NT2/D1 (cell line): ENCODE measurements at places on chromosomes 5 and 9.

DNA sequence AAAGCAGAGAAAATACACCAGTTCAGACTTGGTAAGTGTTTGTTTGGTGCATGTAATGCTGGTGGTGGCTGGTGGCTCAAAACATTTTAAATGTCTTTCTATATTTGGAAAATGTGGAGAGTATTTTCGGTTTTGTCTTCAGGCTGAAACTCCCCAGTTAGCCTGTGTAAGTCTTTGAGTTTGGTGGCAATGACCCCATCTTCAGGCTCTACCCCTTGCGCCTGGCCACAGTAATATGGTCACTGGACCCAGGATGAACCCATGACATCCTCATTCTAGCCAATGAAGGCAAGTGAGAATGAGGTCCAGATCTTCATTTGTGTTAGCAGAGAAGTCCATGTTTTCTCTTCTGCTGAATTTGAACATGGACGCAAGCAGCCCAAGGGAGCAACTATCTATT is 422.6 kb downstream of the BRINP1 start:
- DNase-seq, result no peak

DNA sequence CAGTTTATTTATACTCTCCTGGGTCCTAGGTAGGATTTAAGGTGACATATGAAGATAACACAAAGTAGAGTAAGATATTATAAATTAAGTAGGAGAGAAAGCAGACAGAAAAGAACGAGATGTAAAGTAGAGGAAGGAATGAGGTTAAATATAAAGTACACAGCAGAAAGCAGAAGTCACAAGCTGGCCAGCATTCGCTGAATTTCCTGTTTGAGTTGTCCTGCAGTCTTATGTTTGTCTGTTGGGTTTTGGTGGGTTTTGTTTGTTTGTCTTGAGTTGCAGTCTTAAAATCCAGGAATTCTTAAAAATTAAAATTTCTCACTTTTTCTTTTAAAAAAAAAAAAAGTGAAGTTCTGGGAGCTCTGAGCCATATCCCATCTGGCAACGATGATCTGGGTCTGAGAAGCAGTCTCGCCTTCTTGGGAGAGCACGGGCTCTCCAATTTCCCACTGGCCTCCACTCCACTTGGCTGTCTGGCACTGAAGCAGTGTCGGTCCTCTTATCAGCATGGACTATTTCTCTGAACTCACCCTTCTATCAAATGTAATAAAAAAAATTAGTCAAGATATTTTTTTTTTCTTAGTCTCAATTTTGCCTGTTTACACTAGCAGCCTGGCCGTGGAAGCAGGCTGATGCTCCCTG is 2.0 kb downstream of the S100Z start:
- DNase-seq, result no peak

- DNase-seq, result no peak
Observed at GRCh38 chr5:38307845-38308244, 49.5 kb downstream of the EGFLAM start.

DNA sequence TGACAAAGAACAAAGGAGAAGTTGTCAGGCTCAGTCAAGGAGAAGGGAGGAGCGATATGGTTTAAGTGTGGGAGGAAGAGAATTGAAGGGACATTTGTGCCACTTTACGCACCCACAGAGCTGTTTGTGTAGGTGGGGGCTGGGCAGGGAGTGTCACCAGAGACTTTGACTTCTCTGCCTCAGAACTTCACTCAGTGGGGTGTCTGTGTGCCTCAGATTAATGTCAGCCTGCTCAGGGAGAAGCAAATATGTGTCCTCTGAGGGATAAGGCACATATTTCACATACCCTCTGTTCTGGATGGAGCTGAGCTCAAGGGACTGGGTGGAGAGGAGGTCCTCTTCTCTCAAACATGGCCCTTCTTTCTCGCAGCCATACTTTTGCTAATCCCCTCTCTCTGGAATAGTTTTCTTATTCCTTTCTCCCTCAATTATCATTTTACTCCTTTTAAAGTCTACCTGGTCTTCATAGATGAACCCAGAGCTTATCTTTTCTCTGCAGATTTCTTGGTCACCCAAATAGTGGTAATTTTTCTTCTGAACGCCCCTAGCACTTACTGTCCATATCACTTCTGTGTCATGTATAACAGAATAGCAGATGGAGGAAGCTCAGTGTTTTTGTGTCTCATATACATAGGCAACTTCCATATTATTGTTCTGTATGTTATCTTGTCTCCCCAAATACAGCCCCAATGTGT is 77.0 kb downstream of the IQGAP2 start:
- no peak for DNase-seq

DNA sequence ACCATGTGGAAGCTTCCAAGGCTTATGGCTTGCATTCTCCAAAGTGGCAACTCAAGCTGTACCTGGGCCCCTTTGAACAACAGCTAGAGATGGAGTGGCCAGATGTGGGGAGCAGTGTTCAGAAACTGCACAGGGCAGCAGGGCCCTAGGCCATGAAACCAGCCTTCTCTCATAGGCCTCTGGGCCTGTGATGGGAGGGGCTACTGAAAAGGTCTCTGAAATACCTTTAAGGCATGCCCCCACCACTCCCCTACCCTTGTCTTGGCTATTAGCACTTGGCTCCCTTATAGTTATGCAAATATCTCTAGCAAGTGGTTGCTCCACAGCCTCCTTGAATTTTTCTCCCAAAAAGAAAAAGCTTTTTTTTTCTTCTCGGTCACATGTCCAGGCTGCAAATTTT is 1014.6 kb downstream of the DTWD2 start:
- peak; percentile 40 for DNase-seq

- DNase-seq, result peak; percentile 78
Observed at GRCh38 chr5:149063017-149063687, at the start of gene SH3TC2. Gene SH3TC2 (minus strand): TSS chr5:149063062. CDS start chr5:149063022, 40 bp downstream.

GRCh38 chr5:170745481-170746071 is 37.9 kb upstream of the GABRP start:
- DNase-seq, result peak; percentile 79

DNA sequence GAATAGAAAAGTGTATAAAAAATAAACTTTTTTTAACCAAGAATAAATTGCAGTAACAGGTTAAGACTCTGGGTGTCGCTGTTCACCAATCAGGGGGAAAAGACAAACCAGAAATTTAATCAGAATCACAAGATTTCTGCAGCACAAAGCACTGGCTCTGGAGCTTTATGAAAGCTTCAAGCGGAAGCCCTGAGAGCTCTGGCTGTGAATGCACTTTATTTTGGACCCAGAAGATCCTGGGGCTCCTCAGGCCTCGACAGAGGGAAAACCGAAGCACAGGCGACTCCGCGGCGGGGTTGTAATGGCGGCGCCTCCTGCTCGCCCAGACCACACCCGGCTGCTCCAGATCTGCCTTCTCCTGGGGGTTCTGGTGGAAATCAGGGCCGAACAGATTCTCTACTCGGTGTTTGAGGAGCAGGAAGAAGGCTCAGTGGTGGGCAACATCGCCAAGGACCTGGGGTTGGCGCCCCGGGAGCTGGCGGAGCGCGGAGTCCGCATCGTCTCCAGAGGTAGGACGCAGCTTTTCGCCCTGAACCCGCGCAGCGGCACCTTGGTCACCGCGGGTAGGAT is at the start of gene PCDHGA4:
Gene PCDHGA4 (plus strand): TSS at position 122 of the 570 bp plus-strand sequence. CDS start 87 bp downstream, at position 209.
- DNase-seq, result no peak

DNA sequence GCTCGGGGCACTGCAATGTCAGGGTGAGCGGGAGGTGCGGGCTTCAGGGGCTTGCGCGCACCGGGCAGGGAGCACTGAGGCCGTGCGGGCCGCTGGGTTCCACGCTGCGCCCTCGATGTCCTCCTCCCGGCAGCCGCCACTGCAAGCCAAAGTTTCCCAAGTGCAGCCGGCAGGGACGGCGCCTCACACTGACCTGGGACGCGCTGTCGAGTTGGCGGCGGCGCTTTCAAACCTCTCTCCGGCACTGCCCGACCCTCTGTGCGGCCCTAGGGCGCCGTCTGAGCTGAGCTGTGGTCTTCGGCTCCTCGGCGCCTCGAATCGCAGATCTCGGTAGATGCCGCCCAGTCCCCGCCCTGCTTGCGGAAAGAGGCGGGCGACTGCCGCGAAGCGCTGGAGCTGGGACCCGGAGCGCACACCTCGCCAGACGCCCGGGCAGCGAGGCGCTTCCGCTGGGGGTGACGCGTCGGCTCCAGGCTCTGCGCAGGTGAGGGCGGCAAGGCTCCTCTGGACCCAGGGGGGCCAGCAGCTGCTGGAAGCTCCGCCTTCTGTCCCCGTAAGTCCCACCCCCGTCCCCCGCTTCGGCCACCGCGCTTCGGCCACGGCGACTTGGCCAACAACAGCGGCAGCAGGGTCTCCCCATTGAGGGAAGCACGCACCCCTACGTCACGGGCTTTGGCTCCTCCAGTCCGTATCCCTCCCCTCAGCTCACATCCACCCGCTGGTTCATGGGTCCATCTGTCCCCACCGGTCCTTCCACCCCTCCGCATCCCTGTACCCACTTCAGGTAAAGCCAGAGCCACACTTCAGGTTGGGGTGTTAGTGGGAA is at the start of gene ANKRD34B:
Gene ANKRD34B (minus strand): TSS at position 320 of the 826 bp plus-strand sequence. CDS start 10,261 bp downstream, outside the sequence.
- no peak for DNase-seq

GRCh38 chr9:92414566-92414965 is 9.7 kb downstream of the OMD start:
- DNase-seq, result no peak

DNA sequence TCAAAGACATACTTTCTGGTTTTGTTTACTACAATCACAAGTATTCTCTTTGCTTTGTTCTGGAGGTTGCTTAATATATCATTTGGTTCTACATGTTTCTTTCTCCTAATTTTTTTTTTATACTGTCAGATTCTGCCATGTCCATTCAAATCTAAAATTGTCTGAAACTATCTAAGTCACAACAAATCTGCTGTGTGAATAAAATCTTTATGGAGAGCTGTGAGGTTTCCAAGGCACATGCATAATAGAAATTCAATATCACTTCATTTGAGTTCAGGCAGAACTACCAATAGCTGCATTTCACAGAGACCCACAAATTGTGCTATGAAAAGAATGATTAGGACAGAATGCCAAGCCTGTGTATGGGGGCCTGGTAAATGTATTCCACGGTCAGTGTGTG is 346.9 kb upstream of the ARRDC3 start:
- DNase-seq, result no peak

DNA sequence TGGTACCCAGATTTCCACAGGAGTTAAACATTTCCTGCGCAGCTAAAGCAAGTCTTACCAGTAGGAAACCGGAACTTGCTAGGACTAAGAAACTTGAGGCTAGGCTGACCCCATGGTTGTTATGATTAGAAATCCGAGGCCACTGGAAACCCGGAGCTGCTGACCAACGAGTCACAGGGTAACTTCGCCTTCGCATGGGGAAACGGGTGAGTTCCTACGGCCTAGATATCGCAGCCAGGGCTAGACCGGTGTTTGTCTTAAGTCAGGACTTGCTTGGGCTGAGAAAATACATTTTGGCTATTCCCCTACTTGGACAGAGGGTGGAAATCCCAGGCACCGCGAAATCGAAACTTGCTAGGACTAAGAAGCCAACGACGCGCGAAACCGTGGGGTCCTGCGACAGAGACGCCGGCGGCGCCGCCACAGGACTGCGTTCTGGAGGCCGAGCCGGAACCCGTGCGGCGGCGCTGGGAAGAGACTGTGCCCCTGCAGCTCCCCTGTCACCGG is 1.6 kb upstream of the ANXA2R start:
- no peak for DNase-seq

- no peak for DNase-seq
Observed at GRCh38 chr5:1498623-1499416, 24.9 kb downstream of the LPCAT1 start.

GRCh38 chr5:113157886-113158285 is 181.3 kb downstream of the DCP2 start:
- DNase-seq, result no peak

DNA sequence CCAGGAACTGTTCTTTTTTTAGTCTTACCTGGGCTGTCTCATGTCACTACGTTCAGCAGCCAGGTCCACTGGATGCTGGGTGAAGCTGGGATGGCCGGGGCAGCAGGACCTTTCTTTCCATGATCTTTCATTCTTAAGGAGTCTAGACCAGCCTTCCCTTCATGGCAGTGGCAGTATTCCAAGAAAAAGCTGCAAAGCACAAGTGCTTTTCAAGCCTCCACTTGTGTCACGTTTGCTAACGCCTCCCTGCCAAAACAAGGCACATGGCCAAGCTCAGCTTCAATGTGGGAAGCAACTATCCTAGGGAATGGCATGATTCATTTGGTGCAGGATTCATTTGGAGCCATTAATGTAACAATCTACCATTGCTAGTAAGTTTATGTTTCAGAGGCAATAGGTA is 94.8 kb downstream of the RCL1 start:
- no peak for DNase-seq

DNA sequence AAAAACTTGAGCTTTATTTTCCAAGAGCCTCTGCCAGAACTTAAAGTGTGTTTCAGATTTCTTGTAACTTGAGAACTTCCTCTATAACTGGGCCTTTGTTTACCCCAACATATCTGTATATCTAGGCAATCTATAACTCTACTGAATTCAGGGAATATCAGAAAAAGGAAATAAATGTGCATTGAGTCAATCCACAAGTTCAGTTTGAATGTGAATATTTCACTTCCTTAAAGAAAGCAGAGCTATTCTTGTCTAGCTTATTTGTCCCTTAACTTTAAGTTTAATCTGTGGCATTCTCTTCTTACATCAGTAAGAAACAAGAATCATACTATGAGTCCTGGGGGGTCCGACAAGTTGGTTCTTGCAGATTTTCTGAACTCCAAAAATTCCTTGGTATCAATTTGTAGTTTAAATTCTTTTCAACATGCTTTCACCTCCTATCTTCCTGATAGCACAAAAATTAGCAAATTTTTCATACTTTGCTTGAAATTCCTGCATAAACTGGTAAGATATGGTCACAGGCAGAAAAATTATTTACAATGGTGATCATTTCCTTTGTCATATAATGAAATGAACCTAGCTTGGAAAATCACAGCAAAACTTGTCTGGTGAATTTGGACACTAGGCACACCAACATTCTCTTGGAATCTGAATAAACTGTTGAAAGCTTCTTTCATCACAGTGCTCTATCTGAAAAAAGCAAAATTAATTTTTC is 19.8 kb upstream of the ITGA1 start:
- no peak for DNase-seq

DNA sequence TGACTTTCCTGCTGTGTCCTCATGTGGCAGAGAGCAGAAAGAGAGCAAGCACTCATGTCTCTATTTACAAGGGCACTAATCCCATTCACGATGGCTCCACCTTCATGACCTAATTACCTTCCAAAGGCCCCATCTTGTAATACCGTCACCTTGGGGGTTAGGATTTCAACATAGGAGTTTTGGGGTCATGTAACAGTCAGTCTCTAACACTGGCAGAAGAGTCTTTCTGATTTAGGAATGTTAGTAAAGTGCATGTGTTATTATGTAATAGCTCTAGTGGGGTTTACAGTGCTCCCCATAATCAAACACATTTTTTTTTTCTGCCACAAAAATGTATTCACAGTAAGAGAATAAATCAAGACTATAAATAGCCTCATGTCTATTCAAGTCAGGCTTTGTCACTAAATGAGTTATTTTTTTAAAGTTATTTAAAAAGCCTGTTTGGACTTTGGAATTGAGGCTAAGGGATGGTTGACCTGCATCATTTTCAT is 19.1 kb downstream of the GALNT10 start:
- DNase-seq, result no peak
